ENCODE measurements at places on chromosomes 13 and 19.

DNA sequence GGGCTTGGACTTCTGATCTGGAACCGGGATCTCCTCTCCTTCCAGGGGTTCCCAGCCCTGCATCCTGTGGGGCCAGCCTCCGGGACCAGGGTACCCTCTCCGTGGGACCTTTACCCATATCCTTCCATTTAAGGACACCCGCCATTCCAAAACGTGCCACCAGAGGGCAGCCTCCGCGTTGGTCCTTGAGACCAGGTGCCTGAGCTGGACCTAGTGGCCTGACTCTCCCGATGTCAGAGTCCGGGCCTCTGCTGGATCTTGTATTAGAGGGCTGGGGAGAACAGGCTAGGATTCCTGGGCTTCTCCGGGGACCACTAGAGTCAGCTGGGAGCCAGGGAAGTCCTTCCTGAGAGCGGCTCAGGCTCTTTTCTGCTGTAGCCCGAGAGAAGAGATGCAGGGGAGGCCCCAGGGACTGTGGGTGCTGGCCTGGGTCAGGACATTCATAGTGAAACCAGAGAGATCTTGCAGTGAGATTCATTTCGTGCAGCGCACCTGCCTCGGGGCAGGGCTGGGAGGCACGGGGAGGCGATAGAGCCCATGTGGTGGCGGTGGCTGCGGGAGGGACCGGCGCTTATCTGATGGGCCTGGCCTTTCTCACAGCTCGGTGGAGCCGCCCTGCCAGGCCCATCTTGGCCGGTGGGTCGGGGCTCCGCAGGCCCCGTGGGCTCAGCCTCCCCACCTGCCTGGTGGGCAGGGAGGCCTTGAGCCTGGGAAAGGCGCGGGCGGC is 9.8 kb upstream of the SLC7A10 start:
- peak; percentile 67 for DNase-seq

- no peak for DNase-seq
These were observed at the start of gene LILRA5 for GRCh38 chr19:54312436-54313377. Gene LILRA5, minus strand, starts transcription at chr19:54313166. Its CDS starts 147 bp downstream, at chr19:54313019.

DNA sequence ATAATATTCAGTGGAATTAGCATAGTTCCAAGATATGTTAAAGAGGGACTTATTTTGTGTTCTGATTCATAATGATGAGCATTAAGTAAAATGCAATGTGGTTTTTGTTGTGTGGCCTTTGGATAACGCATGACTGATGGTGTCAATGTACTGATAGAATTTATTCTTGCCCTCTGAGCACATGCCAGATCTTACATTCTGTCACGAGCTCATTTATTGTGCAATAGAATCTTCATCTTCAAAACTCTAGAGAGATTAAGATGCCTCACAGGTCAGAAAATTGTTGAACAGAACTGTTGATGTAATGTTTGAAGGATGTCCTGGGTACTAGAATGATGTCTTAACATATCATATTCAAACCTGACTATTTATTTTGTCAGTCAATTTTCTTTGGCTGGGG is 148.0 kb upstream of the HTR2A start:
- no peak for DNase-seq

- DNase-seq, result no peak
These were observed 254.6 kb downstream of the DCLK1 start for GRCh38 chr13:35876601-35877000.

- DNase-seq, result no peak
These were observed 2.0 kb downstream of the CAMSAP3 start for GRCh38 chr19:7597689-7598088.

DNA sequence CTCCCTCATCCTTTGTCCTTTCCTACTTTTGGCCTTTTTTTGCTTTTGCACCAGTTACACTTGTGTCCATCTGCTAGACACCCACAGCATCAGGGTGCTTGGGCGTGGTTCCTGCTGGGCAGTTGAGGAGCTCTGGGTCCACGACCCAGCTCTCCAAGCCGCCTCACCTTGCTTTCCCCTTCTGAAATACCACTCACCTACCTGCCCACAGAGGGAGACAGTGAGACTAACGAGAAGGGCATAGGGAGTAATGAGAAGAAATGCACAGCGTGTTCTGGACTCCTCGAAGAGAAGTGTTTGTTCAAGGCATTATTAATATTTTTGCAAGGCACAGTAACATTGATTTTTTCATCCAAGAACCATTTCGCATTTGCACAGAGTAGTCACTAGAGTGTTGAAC is 92.9 kb downstream of the DNAJC15 start:
- no peak for DNase-seq

DNA sequence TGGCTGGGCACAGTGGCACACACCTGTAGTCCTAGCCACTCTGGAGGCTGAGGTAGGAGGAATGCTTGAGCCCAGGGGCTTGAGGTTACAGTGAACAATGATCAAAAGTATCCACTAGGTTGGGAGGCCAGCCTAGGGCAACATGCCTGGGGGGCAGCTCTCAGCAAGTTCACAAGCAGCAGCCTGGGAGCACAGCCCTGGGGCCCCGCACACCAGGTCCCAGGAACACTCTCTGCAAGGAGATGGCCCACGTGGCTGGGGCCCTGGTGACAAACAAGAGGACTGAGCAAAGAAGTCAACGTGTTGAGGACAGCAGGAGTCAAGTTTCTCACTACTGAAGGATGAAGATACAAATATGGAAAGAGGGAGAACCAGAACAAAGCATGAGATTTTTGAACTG is 39.3 kb downstream of the ABCC4 start:
- no peak for DNase-seq

GRCh38 chr19:45999653-46000121 is 4.4 kb downstream of the CCDC61 start:
- DNase-seq, result no peak

- no peak for DNase-seq
These were observed 242.5 kb upstream of the GPC6 start for GRCh38 chr13:92984151-92984550.

GRCh38 chr19:47096721-47097120 is 16.9 kb downstream of the ZC3H4 start:
- DNase-seq, result no peak

GRCh38 chr19:55321466-55322137 is 3.5 kb downstream of the TMEM150B start:
- no peak for DNase-seq

GRCh38 chr19:38840583-38840968 is 9.0 kb upstream of the ECH1 start:
- DNase-seq, result no peak

- DNase-seq, result peak; percentile 92
These were observed 4.7 kb upstream of the MYBPC2 start for GRCh38 chr19:50427997-50428425.

GRCh38 chr13:110337247-110337646 is 30.2 kb downstream of the COL4A2 start:
- peak; percentile 30 for DNase-seq

DNA sequence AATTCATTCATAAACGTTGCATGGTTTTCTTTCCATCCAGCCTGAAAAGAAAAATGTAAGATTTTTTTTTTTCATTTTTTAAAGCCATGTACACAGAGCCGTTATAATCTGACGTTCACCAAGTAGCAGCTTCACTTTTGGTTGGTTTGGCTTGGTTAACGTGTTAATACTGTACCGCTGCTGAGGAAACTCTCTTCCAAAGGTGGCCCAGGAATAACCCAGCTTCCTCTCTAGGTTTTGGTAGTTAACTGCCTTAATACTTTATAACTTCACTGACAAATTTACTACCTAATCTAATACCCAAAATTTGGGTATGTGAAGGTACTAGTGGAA is 1.7 kb downstream of the INTS6 start:
- DNase-seq, result no peak

DNA sequence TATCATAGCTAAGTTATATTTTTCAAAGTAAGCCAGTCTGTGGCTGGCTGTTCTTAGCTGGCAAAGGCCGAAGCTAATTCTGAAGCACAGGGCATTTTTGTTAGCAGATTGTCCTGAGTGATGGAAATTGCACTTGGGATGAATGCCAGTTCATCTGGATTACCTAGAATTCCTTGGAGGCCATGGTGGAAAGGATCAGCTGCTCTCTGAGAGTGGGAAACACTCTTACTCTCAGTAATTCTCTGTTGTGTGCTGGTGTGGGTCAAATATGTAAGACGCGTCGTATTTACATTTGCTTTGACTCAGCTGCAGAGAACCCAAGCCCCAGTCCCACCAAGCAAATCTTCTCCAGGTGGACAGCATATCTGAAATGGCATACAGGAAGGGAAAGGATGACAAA is 60.7 kb upstream of the C1QTNF9B start:
- DNase-seq, result no peak

DNA sequence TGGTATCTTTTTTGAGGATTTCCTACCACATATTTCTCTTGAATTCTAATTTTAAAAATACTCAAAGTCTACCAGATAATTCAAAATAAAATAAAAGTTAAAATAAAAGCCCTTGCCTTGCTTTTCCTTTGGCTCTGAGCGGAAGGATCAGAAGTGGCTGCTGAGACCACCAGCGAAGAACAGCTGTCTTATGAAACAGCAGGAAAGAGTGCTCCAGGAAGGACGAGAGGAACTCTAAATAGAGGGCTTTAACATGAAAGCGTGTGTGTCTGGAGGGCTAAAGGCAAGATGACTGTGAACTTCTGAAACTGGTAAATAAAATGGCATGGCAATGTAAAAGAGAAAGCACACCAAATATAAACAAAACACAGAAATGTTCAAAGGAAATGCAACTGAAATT is 521.5 kb upstream of the SPRY2 start:
- DNase-seq, result no peak

DNA sequence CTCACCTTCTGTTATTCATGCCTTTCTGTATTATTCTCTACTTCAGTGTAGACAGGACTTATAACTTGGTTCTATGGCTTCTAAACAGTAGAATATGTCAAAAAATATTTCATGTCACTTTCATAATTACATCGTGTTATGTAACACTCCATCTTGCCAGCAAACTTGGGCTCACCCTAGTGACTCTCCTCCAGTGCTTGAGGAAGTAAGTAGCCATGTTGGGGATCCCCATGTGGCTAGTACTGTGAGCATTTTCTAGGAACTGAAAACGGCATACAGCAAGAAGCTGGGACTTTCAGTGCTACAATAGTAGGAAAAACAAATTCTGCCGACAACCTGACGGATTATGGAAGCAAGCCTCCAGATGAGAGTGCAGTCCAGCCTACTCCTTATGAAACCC is 495.6 kb downstream of the SLITRK6 start:
- no peak for DNase-seq

DNA sequence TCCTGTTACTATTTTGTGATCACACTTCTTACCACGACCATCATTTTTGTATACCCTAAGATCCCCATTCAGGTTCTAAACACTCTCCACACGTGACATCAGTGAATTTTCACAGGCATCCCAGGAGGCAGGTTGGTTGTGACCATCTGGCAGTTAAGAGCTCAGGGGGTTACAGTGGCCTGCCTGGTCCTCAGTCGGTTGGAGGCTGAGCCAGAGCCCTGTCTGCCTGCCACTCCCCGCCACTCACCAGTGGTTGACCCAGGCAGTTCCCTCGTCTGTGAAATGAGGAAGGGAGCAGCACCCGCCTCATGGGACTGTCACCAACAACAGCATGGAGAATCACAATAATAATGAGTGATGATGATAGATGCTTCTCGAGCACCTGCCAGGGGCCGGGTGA is 36.4 kb upstream of the EHD2 start:
- DNase-seq, result no peak

- no peak for DNase-seq
These were observed 48.4 kb upstream of the UFM1 start for GRCh38 chr13:38301236-38301635.

DNA sequence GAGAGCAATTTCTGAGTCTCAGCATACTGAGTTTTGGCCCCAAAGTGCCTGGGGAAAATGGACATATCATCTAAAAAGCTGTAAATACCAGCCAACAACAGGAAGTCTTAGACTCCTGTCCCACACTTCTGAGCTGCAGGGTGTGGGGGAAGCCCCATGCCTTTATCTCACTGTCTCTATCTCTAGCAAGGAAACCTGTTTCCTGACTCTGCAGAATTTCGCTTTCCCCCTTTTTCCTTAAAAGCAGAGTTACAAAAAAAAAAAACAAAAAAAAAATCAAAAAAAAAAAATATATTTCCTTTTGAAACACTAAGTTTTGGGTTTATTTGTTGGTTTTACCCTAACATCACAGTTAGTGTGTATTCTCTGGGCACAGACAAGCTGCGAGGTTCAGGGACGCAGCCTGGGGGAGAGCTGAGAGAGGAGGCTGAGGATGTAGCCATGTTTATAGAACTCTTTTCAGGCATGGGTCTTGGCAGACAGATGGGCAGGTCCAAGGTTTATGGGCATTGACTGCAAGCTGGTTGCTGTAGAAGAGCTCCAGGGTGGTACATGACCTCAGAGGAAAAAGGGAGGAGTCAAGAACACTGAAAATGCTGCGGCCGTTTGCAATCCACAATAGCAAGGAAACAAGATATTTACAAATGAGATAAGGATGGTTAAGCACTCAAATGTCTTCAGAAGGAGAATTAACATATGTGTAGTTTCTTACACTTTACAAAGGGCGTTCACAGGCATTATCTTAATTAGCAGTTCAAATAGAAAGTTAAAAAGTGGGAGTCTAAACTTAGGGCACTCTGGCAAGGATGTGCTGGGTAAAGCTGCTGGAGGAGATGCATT is 4.9 kb downstream of the MBNL2 start:
- DNase-seq, result no peak

DNA sequence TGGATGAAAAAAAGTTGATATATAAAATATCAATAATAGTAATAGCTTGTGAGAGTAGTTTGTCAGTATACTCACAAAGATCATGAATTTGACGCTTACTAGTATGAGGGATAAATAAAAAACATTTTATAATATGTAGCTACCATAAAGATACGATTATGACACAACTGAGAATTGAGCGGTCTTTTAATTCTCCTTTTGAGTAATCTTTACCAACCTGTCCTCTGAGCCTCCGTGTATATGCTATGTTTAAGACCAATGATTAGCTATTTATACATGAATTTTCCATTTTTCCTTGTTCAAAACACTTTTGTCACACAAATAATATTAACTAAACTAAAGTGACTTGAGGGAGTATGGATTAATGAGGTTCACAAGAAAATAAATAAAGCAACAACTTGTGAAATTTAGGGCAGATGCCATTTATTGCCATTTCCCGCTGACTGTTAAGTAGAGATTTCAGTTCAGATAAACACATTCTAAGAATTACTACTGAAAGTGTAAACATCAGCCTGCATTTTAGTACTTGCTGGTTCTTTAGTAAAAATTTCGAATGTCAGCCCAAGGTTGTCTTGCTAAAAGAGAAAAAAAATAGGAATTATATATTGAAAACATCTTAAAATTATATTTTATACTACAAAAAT is 6.2 kb upstream of the IRS2 start:
- DNase-seq, result no peak

DNA sequence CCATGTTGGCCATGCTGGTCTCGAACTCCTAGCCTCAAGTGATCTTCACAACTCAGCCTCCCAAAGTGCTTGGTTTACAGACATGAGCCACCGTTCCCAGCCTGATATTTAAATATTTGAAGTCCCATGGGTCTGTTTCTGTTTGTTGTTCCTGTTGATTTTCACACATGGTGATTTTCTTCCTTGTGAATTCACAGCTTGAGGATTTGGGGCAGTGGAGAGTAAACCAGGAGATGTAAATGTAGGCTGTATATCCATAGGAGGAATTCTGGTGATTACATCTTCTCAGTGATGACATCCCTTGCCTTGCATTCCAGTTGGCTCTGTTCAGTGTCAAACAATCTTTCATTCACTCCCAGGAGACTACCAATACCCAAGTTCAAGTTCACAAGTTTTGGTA is 471.9 kb downstream of the KCTD12 start:
- no peak for DNase-seq
